ENCODE measurements at places on chromosomes 5 and 9.

GRCh38 chr5:142342128-142342981, 17.5 kb upstream of the SPRY4 start:
- DNase-seq = no peak

- DNase-seq = no peak
Observed at GRCh38 chr5:78367318-78367991, 7.0 kb downstream of the SCAMP1 start.

DNA sequence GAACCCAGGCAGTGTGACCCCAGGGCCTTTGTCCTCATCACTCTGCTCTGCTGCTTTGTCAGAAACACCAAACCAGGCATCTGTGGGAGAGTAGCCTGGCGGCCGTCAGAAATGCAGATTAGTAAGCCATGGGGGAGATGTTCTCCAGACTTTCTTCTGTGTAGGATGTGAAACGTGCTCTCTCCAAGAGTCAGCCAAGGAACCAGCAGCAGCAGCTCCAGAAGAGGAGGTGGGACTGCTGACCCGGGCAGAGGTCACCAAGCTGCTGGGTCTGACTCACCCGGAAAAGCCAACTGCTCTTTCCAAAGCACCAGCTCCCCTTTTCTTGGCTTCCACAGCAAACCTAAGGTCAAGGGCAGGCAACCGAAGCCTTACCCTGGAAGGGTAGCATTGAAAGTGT, 14.4 kb upstream of the ABLIM3 start:
- DNase-seq = no peak

GRCh38 chr5:125812651-125813050, 610.6 kb upstream of the GRAMD2B start:
- DNase-seq = no peak

Data from fibroblast of skin of left biceps (primary cell).